ENCODE measurements at places on chromosomes 7 and 10. TPM values are rescaled to one million over a fixed set of nuclear protein-coding genes. Genes with fewer than 3 reads are reported as not detected.

AOAH gene
- not detected for total RNA-seq

DCLRE1C gene
- total RNA-seq: 5.6 TPM

RNF148 gene
- total RNA-seq: not detected

PYROXD2 gene
- total RNA-seq: 4.5 TPM

SPDYE9 gene
- total RNA-seq: not detected

RBAK gene
- 5.6 TPM for total RNA-seq

MACC1 gene
- not detected for total RNA-seq

PDZD7 gene
- total RNA-seq: 1.4 TPM

CPA2 gene
- total RNA-seq: 0.09 TPM

CARD11 gene
- 1.8 TPM for total RNA-seq

ST8SIA6 gene
- total RNA-seq: 0.04 TPM

CRYGN gene
- total RNA-seq: not detected

CDK14 gene
- 0.42 TPM for total RNA-seq

SFRP4 gene
- total RNA-seq: 3.3 TPM

NUTM2B gene
- total RNA-seq: 0.33 TPM

PGAM2 gene
- not detected for total RNA-seq

ELFN1 gene
- 0.48 TPM for total RNA-seq

TRIM8 gene
- 44.8 TPM for total RNA-seq

LRRD1 gene
- total RNA-seq: not detected

CCL24 gene
- not detected for total RNA-seq

VIM gene
- 1,928 TPM for total RNA-seq

SFTPD gene
- 0.23 TPM for total RNA-seq

ARPC1B gene
- total RNA-seq: 293 TPM

TEX36 gene
- not detected for total RNA-seq

Measured in A549 treated with CORT108297 at 1 μM for 4 hours (cell line).